ENCODE measurements at places on chromosomes 1 and 21.

- H3K36me3 ChIP-seq = peaks cover 1% of the 10 kb centered on the region
- no peak overlapping the region for H3K4me3 ChIP-seq
- peaks cover 3% of the 10 kb centered on the region for H3K27me3 ChIP-seq
- no peak for DNase-seq
Observed at GRCh38 chr21:31564439-31564838, 95.1 kb upstream of the SOD1 start.

GRCh38 chr1:70864302-70864701, 183.3 kb downstream of the PTGER3 start:
- no peak overlapping the region for H3K27ac ChIP-seq
- no peaks in the 10 kb centered on the region for H3K27me3 ChIP-seq

GRCh38 chr1:178649582-178650350, 75.3 kb upstream of the RALGPS2 start:
- H3K36me3 ChIP-seq = no peaks in the 10 kb centered on the region
- H3K4me1 ChIP-seq = peaks cover 10% of the 10 kb centered on the region
- no peak overlapping the region for H3K27ac ChIP-seq
- no peak for DNase-seq
- H3K4me3 ChIP-seq = no peak overlapping the region
- peaks cover 4% of the 10 kb centered on the region for H3K27me3 ChIP-seq

DNA sequence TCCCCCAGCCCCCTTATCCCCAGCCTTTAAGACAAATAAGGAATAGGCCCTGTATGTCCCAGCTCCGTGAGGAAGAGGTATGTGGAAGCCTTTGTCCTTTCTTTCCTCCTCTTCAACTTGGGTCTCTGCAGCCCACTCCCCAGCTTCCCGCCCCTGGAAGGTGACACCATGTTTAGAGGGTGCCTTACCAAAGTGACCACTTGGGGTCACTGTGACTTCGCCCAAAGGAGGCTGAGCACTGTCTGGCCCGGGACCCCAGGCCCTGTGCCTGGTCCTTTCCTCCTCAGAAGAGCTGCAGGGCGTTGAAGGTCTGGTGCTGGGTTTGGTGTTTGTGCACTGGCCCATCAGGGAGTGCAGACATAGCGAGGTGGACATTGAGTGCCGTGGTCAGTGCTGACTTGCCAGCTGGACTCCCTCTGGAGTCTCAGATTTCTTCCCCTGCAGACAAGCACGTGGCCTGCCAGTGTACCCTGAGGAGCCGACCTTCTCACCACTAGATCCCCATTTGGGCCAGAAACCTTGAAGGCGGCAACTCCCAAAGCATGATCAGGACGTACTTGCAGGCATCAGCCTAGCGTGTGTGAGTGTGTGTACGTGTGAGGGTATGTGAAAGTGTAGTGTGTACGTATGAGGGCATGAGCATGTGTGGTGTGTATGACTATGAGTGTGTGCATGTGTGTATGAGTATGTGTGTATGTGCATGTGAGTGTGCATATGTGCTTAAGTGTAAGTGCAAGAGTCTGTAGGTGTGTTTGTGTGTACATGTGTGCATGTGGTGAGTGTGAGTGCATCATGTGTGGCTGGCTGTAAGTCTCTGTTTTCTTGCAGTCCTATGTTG, 181.4 kb upstream of the KIAA0040 start:
- peaks cover 14% of the 10 kb centered on the region for H3K27me3 ChIP-seq
- H3K27ac ChIP-seq = no peak overlapping the region
- H3K36me3 ChIP-seq = no peaks in the 10 kb centered on the region

- H3K27ac ChIP-seq = no peak overlapping the region
- H3K4me3 ChIP-seq = no peak overlapping the region
- peaks cover 3% of the 10 kb centered on the region for H3K27me3 ChIP-seq
- no peaks in the 10 kb centered on the region for H3K36me3 ChIP-seq
- DNase-seq = no peak
Observed at GRCh38 chr1:15123925-15124324, 29.6 kb upstream of the TMEM51 start.

DNA sequence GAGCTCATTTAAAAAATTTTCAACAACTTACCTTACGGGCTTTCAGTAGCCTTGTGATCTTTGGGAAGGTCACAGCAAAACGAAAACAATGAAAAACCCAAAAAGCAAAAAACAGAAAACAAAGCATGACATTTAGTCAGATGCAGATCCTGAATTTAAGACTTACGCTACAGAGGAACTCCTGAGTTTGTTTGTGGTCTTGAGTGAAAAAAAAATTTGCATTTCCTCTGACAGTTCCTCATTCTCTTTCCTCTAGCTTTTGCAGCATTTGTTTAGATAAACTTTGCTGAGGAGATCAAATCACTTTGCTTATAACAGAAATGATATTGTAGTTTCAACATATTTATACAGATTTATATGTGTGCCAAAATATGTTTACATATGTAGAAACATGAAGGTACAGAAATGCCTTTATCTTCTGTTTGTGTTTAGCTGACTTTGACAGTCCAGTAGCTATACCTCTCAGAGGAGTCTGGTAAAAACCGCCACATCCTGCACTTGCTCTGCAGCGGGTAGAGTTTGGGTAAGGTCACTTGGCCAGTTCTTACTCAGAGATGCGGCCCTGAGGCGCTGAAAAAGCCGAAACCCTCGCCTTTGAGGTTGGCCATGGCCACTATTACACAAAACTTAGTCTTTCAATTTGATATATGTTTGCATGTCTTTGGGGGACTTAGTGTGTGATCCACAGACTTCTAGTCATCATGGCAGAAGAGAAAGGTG, 142.5 kb downstream of the TNR start:
- H3K36me3 ChIP-seq = no peaks in the 10 kb centered on the region
- H3K27ac ChIP-seq = no peak overlapping the region
- no peak for DNase-seq
- H3K27me3 ChIP-seq = peaks cover 54% of the 10 kb centered on the region

GRCh38 chr1:32714277-32714676, 11.7 kb upstream of the SYNC start:
- H3K27ac ChIP-seq = no peak overlapping the region
- peaks cover 3% of the 10 kb centered on the region for H3K27me3 ChIP-seq
- H3K4me1 ChIP-seq = peaks cover 15% of the 10 kb centered on the region

DNA sequence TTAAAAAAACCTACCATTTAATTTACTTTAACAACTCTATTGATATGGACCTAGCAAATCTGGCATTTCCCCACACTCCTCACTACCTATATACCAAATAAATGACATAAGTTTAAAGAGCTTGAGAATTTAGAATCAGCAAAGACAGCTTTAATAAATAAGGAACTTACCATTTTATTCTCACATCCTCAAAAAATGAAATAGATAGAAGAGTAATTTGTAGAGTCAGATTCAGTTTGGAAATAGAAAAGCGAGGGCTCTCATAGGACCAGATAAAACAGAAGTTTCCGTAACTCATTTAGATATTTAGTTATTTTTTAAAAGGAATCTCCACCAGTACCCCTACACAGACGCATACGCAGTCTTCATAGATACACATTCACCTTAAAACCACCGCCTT, 117.9 kb downstream of the RGS2 start:
- H3K4me3 ChIP-seq = no peak overlapping the region
- peaks cover 3% of the 10 kb centered on the region for H3K4me1 ChIP-seq
- H3K27ac ChIP-seq = no peak overlapping the region
- no peak for DNase-seq
- no peaks in the 10 kb centered on the region for H3K27me3 ChIP-seq
- no peaks in the 10 kb centered on the region for H3K36me3 ChIP-seq
